ENCODE measurements at places on chromosomes 1 and 21.

GRCh38 chr1:92747735-92748134, 37.2 kb downstream of the EVI5 start:
- no peak for DNase-seq

DNA sequence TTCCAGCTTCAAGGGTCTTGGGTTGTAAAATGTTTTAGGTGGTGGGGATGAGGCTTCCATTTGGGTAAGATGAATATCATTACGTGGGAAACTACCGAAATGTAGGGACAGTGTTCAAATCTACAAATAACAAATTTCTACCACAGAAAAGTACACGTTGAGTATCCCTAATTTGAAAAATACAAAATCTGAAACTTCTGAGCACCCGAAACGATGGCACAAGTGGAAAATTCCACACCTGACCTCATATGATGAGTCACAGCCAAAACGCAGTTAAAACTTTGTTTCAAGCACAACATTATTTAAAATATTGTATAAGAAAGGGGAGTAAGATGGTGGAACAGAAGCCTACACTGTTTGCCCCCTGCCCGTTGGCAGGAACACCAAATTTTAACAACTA, 8.8 kb upstream of the HENMT1 start:
- no peak for DNase-seq

DNA sequence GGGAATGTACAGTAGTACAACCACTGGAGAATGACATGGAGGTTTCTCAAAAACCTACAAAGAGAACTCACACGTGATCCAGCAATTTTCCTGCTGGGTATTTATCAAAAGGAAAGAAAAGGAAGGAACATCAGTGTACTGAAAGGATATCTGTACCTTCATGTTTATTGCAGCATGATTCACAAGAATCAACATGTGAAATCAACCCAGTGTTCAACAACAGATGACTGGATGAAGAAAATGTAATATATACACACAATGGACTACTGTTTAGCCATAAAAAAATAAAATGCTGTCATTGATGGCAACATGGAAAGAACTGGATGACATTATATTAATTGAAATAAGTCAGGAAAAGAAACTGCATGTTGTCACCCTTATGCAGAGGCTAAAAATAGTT, 19.0 kb upstream of the CYP4A11 start:
- DNase-seq, result no peak

- DNase-seq, result no peak
Measured at GRCh38 chr1:169648709-169649108, 18.8 kb upstream of the SELP start.

DNA sequence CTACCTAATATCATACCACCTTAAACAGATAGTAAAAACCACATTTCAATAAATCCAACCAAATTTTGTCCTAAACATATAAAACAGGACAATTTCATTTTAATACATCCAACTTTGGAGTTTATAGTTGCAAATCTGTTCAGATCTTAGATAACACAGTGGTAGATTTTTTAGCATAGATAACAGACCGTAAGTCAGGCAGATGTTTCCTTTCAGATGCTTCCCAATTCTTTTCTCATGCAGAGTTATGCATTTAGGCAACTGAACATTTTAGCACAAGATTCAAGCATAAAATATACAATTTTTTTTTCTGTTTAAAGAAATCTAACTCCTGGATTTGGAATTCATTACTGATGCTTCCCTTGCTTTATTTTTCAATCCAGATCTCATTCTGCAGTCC, 156.5 kb upstream of the ZNHIT6 start:
- no peak for DNase-seq

DNA sequence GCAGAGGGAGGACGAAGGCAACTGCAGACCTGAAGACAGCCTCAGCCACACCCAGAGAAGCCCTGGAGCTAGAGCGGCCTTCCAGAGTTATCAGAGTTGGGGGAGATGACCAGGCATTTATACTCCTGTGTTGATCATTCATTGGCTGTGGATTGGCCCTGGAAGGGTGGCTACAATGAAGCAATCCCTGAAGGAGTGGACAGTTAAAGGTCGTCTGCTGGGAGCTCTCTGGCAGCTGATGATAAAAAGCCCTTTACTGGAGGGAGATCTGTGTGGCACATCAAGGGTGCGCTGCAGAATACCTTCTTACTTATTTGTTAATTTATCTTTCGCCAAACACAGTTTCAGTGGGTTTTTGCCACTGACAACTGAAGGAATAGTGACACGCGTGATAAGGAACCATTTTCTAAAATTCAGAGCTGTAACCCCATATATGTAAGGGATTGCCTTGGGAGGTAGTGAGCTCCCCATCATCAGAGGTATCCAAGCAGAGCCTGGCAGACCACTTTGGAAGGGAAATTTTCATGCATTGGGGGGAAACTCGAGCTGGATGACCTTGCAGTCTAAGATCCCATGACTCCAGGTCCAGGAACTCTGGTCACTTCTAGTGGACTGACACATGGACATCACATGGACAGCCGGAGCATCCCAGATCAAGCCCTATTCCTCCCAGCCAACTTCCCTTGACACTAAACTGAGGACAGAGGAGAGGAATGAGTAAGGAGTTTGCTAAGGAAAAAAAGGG, 126.4 kb upstream of the GADD45A start:
- DNase-seq, result no peak

DNA sequence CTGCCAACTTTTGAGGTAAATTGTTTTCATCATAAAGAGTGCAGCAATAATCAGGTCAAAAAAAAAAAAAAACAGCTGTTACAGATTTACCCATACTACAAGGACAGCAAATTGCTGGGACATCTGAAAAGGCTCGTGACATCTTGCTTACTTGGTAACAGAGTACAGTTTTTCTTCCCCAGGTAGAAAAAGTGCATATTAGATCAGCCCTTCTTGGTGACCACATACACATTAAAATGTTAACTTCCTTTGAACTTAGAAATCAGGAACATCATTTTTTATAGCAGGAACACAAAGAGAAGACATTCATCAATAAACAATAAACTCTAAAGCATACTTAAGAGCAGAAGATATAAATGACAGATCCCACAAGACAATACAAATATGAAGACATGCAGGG, 16.1 kb downstream of the TP53BP2 start:
- no peak for DNase-seq

DNA sequence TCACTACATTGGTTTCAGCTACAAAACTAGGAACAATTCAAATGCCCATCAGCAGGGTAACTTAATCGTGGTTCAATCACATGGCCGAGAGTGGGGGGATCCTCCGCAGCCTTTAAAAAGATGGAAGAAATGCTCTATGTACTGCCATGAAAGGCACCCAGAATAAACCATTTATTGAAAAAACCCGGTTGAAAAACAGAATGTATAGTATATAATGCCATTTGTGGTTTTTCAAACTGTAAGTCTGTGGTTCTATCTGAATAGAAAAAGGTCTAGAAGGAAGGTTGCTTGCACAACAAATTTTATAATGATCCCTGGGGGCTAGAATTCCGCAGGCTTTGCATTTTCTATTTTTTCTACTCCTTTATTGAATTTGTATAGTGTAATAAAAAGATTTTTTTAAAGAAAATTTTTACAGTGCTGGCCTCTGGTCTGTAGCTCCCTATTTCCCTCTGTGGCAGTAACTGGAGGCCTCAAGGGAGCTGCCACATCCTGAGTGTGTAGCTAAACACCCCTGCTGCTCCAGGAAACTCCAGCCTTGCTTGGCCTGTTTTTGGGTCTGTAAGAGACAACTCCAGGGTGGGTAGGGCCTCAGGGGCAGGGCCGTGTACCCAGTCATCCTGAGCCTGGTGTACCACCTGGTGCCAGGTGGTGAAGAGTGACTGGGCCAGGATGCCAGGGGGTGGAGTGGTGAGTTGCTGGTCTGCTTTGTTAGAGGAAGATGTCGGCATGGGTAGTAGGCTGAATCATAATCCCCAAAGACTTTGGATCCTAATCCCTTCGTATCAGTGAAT, 51.5 kb upstream of the EPS8L3 start:
- DNase-seq, result no peak

DNA sequence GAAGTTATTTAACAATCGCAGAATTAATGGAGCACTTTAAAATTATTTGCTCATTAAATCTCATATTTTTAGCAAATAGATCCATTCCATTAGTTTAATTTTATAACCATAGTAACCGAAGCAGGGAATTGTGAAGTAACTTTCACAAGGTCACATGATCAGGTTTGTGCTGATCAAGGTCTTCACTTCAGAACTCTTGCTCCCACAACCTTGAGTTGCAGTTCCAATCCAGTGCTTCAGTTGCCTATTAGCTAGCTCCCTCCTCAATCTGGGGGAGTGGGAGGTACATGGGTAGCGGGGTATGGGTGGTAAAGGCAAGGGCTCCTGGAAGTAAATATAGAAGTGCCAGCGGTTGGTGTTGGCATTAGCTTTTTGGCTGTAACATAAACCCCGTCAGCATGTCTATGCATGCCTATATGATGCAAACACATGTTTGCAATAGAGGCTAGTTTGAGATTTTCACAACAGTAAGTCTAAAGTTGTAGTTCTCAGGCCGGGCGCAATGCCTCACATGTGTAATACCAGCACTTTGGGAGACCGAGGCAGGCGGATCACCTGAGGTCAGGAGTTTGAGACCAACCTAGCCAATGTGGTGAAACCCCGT, 5.8 kb downstream of the ATP5IF1 start:
- no peak for DNase-seq

DNA sequence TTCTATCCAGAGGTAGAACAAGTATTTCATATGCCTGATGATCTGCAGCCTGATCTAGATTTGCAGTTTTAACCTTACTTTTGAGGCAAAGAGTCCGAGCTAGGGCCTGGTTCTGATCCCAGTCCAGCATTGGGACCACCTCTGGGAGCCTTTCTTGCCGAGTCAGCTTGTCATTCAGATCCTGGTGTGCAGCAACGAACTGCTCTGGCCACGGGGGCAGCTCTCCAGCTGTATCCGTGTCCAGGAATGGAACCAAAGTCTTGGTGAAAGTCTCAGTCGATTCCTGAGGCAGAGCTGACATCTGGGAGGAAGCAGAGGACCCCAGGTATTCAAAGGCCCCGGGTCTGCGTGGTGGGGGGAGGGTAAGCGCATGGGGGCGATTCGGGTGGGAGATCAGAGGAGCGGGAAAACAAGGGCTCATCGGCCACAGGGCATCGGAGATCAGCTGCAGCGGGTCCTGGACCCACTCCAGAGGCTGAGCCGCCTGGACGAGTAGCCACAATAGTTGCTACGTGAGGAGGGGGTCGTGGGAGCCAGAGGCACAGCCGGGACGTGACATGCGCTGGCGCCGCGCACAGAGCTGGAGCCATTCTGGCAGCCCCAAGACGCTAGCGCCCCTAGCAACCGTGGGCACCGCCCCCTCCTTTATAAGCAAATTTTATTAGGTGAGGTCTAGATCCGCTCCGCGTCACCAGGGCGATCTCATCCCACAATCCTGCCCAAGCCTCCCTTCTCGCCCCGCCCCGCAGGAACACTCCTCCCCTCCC, 32.4 kb upstream of the BSDC1 start:
- no peak for DNase-seq

DNA sequence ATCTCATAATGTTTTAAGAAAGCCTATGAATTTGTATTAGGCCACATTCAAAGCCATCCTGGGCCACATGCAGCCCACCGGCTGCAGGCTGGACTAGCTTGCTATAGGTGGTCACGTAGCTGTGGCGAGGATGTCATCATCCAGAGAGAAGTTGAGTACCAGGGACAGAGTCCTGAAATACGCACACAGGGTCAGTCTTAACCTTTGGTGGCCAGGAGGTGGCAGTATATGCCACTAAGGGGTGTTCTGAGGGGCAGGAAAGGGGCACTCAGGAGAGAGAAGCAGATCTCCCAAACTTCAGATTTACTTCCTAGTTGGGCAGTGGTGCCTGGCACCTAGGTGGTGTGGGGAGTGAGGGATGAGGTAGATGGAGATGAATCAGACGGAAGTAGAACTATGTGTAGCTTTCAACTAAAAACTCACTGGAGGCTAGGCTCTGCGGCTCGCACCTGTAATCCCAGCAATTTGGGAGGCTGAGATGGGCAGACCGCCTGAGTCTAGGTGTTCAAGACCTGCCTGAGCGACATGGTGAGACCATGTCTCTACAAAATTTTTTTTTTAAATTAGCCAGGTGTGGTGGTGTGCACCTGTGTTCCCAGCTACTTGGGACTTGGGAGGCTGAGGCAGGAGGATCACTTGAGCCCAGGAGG, 16.3 kb upstream of the CDK18 start:
- no peak for DNase-seq
